ENCODE measurements at places on chromosomes 2 and 18.

GRCh38 chr2:218397820-218398436 lies 1.7 kb upstream of the CTDSP1 start:
- peak; percentile 74 for DNase-seq

- no peak for DNase-seq
These were observed 416.1 kb upstream of the ETAA1 start for GRCh38 chr2:66981074-66981473.

DNA sequence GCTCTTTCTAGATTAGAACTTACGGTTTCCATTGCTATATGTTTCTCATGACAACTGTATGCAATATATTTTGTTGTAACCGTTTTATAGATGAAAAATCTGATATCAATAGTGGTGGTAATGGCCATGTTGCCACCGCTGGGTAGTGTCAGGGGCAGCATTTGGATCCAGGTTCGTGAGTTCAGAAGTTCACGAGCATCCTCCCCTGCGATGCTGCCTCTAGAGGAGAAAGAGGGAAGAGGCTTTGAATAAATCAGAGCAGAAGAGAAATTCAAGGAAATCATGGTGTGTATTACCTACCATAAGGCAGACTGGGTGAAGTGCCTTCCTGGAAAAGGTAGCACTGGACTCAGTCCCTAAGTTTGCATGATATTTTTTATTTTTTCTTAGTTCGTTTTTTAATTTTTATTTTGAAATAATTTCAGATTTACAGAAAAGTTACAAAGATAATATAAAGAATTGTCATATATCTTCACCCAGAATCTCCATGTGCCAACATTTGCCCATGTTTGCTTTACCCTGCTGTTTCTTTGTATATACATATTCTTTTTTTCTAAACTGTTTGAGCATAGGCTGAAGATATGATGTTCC lies 3.3 kb upstream of the ZBTB7C start:
- DNase-seq: no peak

GRCh38 chr2:209579230-209579749 lies 155.4 kb downstream of the MAP2 start:
- no peak for DNase-seq

GRCh38 chr18:63311118-63312018 lies 8.2 kb downstream of the BCL2 start:
- DNase-seq: no peak

- DNase-seq: no peak
These were observed 28.0 kb downstream of the LDLRAD4 start for GRCh38 chr18:13246591-13246990.
